ENCODE measurements at places on chromosomes 6 and 20.

DNA sequence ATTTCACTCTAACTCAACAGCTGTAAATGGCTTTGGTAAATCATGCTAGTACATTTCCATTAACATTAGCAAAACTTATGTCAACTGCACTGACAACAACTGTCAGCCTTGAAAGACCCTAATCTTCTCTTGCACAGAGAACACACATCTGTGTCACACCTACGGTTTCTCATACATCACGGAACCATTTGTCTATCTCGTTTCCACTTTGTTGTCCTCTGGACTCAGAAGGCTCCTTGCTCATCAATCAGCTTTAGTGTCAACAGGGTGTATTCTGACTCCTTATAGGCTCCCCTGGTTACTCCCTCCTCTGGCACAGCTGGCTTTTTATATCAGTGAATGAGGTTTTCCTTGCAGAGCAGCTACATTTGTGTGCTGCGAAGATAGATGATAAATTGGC, 49.3 kb downstream of the CD83 start:
- DNase-seq = no peak

GRCh38 chr20:5072756-5073659, 46.8 kb downstream of the PCNA start:
- peak; percentile 93 for DNase-seq

- DNase-seq = peak; percentile 56
Measured at GRCh38 chr6:158648682-158649131, 1.1 kb upstream of the SYTL3 start.

DNA sequence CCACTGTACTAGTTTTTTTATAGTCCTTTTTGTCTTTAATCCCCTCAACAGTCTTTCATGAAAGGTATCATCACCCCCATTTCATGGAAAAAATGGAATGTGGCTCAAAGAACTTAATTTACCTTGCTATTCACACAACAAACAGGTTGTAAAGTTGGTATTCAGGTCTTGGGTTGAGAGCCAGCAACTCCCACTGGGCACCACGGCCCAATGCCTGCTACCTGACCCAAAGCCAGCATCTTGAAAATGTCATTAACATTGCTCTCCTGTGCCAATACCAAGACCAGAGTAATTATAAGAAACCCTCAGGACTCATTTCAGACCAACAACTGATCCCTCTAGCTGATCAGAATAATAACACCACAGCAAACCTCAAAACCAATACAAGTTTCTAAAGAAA, 75.7 kb downstream of the METTL24 start:
- DNase-seq = no peak

GRCh38 chr6:129351807-129352206, 358.2 kb downstream of the ARHGAP18 start:
- no peak for DNase-seq

- no peak for DNase-seq
Measured at GRCh38 chr20:10060226-10060625, 25.4 kb downstream of the ANKEF1 start.

DNA sequence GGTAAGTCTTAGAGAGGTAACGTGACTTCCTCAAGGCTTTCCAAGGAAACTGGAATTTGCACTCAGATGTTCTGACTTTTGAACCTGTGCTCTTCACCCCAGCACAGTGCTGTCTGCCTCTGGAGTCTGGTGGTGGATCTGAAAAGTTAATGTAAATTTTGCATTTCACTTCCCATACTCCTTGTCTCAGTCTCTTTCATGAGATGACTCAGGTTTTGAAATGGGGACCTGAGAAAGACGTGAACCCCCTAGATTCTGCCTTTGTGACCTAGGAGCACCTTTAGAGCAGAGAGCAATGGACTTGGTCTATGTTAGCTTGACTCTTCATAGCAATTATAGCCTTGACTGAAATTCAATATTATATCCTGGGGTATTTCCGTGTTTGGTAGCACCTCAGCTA, 223.0 kb downstream of the QKI start:
- DNase-seq = no peak

DNA sequence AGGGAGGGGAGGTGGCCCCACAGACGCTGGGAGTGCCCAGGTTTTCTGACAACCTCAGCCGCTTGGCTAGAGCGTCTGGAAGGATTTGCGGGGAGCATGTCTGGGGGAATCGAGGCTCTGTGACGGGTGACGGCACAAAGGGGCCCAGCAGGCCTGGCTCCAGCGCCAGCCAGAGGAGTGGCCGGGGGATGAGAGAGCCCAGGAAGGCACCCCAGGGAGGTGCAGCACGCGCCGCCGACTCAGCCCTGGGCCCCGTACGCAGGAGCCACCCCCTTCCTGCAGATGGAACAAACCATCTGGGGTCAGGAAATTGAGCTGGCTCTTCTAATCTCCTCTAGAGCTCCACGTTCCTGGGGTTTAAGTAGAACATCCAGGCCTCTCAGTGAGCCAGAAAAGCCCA, 5.9 kb upstream of the SLCO4A1 start:
- no peak for DNase-seq

DNA sequence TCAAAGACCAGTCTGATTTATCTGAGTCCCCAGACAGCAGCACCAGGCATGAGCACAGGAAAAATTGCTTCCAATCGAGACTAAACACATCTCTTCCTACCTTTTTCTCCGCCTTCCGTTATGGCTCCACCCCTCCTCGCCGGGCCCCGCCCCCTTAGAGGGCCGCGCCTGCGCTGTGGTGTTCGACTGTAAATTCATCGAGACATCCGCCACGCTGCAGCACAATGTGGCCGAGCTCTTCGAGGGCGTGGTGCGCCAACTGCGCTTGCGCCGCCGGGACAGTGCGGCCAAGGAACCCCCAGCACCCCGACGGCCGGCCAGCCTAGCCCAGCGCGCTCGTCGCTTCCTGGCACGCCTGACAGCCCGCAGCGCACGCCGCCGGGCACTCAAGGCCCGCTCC, 8.9 kb downstream of the REM1 start:
- DNase-seq = no peak

DNA sequence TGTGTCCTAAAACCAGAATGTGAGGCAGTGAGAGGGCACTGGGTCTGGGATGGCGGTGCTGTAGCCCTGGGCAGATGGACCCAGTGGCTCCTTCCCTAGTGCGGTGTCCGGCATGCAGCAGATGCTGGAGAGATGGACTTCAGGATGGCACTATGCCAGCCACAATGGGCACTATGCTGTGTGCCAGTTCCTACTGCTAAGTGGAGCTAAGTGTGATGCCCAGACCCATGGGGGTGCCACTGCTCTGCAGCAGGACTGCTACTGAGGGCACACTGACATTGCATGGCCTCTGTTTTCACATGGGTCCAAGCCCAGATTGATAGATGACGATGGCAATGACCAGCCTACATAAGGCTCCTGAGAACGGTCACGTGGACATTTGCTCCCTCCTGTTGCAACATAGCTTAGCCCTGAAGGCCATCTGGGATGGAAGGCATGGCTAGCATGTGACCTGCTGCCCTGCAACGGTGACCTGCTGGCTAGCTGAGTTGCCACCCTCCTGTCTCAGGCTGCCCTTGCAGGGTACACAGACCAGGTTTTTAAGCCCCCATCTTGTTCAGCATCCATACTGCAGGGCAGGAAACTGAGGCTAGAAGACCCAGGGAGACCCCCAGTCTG, 31.3 kb upstream of the KCNK16 start:
- no peak for DNase-seq

DNA sequence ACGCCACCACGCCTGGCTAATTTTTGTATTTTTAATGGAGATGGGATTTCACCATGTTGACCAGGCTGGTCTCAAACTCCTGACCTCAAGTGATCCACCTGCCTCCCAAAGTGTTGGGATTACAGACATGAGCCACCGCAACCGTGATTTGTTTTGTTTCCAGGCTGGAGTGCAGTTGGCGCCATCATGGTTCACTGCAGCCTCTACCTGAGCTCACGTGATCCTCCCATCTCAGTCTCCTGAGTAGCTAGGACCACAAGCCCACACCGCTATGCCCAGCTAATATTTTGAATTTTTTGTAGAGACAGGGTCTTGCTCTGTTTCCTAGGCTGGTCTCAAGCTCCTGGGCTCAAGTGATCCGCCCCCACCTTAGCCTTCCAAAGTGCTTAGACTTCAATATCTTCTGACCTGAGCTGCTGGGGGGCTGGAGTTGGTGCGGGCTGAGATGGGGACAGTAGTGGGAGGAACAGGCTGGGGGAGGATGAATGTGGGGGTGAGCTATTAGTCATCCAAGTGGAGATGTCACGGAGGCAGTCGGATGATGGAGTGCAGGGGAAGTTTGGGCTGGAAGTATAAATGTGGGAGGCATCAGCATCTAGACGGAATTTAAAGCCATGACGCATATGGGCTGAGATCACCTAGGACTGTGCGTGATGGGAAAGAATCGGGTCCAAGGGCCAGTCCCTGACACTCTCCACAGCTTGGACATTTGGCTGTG, 23.1 kb upstream of the ZMYND8 start:
- DNase-seq = no peak

- DNase-seq = no peak
Measured at GRCh38 chr6:133392641-133393040, 151.5 kb downstream of the EYA4 start.

DNA sequence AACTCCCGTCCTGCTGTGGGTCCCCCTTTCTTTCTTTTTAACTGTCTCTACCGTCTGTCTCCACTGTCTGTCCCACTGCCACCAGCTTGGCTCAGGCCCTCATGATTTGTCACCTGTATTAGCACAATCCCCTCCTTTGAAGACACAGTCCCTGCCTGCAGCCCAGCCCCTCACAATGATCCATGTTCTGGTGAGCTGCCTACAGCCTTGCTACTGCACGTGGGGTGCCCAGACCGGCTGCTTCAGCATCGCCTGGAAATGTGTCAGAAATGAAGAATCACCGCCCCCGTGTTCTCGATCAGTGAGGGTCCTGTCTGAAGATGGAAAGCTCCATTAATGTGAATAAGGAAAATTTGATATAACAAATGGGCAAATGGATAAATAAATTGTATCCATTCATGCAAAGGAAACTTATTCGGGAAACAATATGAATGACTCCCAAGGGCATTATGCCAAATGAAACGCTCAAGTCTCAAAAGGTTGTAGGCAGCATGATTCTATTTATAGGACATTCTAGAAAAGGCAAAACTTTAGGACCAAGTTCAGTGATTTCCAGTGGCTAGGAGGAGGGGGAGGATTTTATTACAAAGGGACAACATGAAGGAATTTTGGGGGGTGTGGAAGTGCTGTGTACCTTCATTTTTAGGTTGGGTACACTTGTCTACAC, 59.4 kb upstream of the CD83 start:
- no peak for DNase-seq

- no peak for DNase-seq
Measured at GRCh38 chr20:10578607-10579006, 95.2 kb downstream of the JAG1 start.

DNA sequence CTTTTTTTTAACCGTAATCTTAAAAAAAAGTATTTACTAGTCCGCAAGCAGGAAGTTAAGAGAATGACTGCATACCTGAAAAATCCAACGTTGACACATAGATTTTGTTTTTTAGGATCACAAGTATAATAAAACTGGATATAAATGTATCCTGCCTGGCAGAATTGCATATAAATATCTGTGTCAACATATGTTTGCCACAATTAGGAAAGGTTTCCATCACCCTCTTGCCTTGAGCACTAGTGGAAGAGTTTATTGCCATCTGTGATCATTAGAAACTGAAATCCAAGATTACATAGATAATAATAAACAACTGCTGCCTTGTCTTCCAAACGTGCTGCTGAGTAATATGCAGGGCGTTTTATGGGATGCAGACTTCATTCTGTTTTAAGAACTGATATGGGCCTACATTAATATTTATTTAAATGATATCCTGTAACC, 27.9 kb downstream of the PLEKHG1 start:
- DNase-seq = no peak

Data from right atrium auricular region (tissue), 2 donors.